Right lung (tissue), 10 donors: ENCODE measurements at places on chromosomes 6 and 20. TPM values are rescaled to one million over a fixed set of nuclear protein-coding genes. Genes with fewer than 3 reads are reported as not detected.

The E2F3 gene
- polyA plus RNA-seq: 14.8 TPM

DNA sequence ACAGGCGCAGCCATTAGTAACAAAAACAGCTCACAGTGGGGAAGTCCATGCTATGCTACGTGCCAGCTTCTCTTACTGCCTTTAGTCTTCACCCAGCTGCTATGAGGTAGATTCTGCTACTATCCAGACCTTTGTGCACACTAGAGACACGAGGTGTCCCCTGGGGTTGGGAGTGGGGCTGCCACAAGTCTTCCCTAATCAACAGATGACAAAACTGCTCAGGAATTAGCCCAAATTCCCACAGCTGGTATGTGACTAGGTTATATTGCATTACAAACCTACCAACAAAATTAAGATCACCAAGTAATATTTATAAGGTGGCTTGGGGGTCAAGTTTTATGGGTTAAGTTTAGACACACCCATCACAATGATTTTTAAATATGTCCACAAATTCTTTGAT lies 63.3 kb downstream of the PSMB1 start:
- no peak for DNase-seq

DNA sequence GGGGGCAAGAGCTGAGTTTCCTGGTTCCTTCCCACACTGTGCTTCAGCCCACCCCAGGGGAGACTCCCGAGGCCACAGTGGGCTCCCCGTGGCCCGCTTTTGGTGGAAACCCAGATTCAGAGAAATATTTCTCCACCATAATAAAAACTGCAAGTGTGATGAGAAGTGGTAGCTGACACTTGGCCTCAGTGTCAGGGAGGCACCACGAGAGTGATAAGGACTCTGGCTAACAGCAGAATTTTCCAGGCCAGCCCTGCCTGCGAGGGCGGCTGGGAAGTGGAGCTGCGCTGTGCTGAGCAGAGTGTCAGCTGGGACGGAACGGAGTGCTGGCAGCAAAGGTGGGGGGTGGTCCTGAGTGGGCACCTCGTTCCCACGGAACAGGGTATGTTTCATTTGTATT lies 22.5 kb downstream of the SPATA2 start:
- DNase-seq: no peak

The EYA4 gene
- 8.6 TPM for polyA plus RNA-seq

DNA sequence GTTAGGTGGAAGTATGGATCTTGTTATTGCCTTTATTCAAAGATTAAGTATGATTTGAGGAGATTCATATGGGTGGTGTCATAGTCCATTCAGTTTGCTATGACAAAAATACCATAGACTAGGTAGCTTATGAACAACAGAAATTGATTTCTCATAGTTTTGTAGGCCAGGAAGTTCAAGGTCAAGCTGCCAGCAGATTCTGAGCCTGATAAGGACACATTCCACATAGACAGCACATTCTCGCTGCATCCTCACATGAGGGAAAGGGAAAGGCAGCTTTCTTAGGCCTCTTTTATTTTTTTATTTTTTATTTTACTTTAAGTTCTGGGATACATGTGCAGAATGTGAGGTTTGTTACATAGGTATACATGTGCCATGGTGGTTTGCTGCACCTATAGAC lies 27.7 kb downstream of the ME1 start:
- DNase-seq: no peak
